Retina (tissue), 1 donor: ENCODE measurements at places on chromosomes 11 and 22.

- DNase-seq: peak; percentile 61
Observed at GRCh38 chr22:41445129-41446056, 1.2 kb downstream of the TOB2 start.

GRCh38 chr11:1675536-1676228 lies 21.3 kb upstream of the KRTAP5-6 start:
- no peak for DNase-seq

GRCh38 chr11:86370171-86370570 lies 4.5 kb upstream of the CCDC81 start:
- DNase-seq: no peak

- no peak for DNase-seq
Observed at GRCh38 chr11:34840736-34841386, 75.3 kb downstream of the APIP start.

DNA sequence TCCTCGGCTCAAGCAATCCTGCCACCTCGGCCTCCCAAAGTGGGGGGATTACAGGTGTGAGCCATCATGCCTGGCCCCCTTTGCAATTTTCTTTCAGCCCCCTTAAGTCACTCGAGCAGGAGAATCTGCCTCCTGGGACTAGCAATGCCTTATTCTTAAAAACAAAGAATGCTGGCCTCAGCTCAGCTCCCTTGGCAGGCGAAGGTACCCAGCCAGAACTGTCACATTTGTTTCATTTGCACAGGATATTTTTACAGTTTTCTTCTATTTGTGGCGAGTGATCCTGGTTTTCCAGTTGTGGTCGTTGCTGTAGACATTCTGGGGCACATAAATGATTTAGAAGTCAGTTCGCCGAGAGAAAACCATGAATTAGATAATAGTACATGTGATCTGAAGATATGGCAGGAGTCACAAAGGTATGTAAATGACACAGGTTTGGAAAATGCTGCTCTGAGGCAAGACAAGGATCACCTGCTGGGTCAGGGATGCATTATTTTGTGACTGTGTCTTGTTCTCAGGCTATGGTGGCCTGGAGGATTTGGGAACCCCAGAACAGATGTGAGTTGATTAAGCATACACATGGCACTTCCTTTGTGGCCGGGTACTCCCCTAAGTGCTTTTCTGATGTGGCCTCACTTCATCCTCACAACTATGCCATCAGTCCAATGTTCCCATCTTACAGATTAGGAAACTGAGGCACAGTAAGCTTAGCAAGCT lies 51.2 kb upstream of the SLC22A12 start:
- DNase-seq: no peak

- DNase-seq: no peak
Observed at GRCh38 chr22:40331706-40332105, 14.6 kb upstream of the ADSL start.

DNA sequence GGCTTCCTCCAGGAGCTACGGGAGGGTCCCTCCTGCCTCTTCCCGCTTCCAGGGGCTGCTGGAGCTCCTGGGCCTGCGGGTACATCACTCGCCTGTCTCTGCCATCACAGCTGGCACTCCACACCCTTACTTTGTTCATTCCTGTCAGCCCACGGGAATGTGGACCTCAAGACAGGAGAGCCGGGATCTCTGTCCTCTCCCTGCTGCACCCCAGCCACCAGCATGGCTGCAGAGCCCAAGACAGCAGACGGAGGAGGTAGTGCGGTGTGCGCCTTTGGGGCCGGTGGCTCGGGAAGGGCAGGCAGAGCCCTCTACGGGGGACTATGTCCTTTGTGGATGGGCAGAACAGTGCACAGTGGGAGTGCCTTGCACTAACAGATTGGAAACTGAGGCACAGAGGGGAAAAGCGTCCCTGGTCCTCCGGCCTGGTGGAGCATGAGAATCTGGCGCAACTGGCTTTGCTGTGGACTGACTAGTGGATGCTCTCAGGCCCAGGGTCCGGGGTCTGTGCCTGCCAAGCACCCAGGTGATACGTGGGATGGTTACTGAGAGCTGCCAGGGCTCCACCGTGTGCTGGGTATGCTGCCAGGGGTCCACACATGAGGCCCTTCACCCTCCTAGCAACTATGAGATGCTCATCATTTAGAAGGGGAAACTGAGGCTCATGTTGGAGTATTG lies 47.3 kb downstream of the IGF2 start:
- no peak for DNase-seq
